ENCODE measurements at places on chromosomes 4 and X. TPM values are rescaled to one million over a fixed set of nuclear protein-coding genes. Genes with fewer than 3 reads are reported as not detected.

SMPX gene
- not detected for total RNA-seq

- DNase-seq: no peak
- no peaks in the 10 kb centered on the region for H3K36me3 ChIP-seq
- no peak overlapping the region for H3K4me3 ChIP-seq
- H3K27ac ChIP-seq: no peak overlapping the region
- H3K4me1 ChIP-seq: peaks cover 5% of the 10 kb centered on the region
- H3K27me3 ChIP-seq: no peaks in the 10 kb centered on the region
Observed at GRCh38 chr4:48436318-48436717, 46.8 kb upstream of the SLC10A4 start.

GRCh38 chr4:117533501-117533900, 448.1 kb upstream of the TRAM1L1 start:
- no peak overlapping the region for H3K27ac ChIP-seq
- no peak for DNase-seq
- H3K36me3 ChIP-seq: no peaks in the 10 kb centered on the region
- H3K4me1 ChIP-seq: no peaks in the 10 kb centered on the region
- no peaks in the 10 kb centered on the region for H3K27me3 ChIP-seq

DNA sequence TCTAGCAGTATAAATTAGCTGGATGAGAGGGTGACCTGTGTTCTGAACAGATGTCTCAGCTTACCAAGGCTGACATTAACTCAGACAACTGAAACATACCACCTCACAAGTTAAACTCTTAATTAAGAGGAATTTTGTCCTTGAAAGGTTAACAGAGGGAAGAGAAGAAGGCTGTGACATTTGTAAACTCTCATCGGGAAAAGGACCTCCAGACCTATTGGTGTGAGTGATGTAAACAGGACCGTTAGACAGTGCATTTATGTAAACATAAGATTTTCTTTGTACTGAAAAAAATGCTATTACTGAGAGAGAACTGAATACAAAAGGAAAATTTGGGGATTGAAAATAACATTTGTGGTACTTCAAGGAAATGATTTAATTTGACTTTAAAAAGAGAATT, 308.4 kb upstream of the DIAPH2 start:
- no peaks in the 10 kb centered on the region for H3K27me3 ChIP-seq
- H3K4me3 ChIP-seq: no peak overlapping the region
- no peaks in the 10 kb centered on the region for H3K4me1 ChIP-seq
- no peaks in the 10 kb centered on the region for H3K36me3 ChIP-seq

GRCh38 chr4:156201050-156201449, 247.4 kb upstream of the CTSO start:
- DNase-seq: no peak
- H3K27me3 ChIP-seq: no peaks in the 10 kb centered on the region
- no peaks in the 10 kb centered on the region for H3K36me3 ChIP-seq
- no peaks in the 10 kb centered on the region for H3K4me1 ChIP-seq
- H3K4me3 ChIP-seq: no peak overlapping the region

- no peak for DNase-seq
- no peaks in the 10 kb centered on the region for H3K4me1 ChIP-seq
- no peaks in the 10 kb centered on the region for H3K27me3 ChIP-seq
- no peak overlapping the region for H3K4me3 ChIP-seq
- no peaks in the 10 kb centered on the region for H3K36me3 ChIP-seq
Observed at GRCh38 chr4:22686141-22686540, 6.6 kb upstream of the GBA3 start.

GRCh38 chr4:117545039-117545438, 459.7 kb upstream of the TRAM1L1 start:
- no peak for DNase-seq
- H3K36me3 ChIP-seq: no peaks in the 10 kb centered on the region
- no peak overlapping the region for H3K27ac ChIP-seq
- H3K4me3 ChIP-seq: no peak overlapping the region
- no peaks in the 10 kb centered on the region for H3K27me3 ChIP-seq
- no peaks in the 10 kb centered on the region for H3K4me1 ChIP-seq

DNA sequence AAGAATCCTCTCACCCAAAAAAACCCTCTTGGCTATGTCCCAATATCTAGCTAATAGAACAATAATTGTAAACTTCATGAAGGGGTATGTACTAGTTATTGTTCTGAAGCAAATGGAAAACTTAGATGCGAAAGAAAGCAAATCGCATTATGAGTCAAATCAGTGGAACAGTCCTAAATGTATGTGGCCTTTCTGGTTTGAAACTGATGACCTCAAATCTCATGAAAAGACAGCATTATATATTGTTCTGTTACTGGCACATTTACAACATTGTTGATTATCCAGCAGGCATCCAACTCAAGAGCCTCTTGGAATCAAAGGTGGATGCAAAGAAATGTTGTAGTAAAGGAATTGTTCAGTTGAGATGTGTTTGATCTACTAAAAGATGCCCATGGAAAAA, 34.7 kb downstream of the CSN3 start:
- no peaks in the 10 kb centered on the region for H3K36me3 ChIP-seq
- no peaks in the 10 kb centered on the region for H3K4me1 ChIP-seq
- DNase-seq: no peak
- H3K4me3 ChIP-seq: no peak overlapping the region

DNA sequence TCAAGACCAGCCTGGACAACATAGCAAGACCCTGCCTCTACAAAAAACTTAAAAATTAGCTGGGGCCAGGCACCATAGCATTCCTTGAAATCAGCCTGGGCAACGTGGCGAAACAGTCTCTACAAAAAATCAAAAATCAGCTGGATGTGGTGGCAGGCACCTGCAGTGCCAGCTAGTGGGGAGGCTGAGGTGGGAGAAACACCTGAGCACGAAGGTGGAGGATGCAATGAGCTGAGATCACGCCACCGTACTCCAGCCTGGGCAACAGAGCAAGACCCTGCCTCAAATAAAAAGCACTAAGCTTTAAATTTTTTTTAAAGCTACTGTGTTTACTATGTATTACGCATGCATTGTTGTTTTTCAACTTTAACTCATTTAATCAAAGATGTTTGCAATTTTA, 3.2 kb downstream of the RPL9 start:
- H3K36me3 ChIP-seq: peaks cover 51% of the 10 kb centered on the region
- H3K4me1 ChIP-seq: peaks cover 26% of the 10 kb centered on the region
- no peak overlapping the region for H3K27ac ChIP-seq
- no peaks in the 10 kb centered on the region for H3K27me3 ChIP-seq
- DNase-seq: no peak

- no peaks in the 10 kb centered on the region for H3K36me3 ChIP-seq
- no peak overlapping the region for H3K27ac ChIP-seq
- H3K4me1 ChIP-seq: no peaks in the 10 kb centered on the region
- H3K27me3 ChIP-seq: no peaks in the 10 kb centered on the region
- H3K4me3 ChIP-seq: no peak overlapping the region
Observed at GRCh38 chr4:112410364-112410763, 105.6 kb downstream of the NEUROG2 start.

DNA sequence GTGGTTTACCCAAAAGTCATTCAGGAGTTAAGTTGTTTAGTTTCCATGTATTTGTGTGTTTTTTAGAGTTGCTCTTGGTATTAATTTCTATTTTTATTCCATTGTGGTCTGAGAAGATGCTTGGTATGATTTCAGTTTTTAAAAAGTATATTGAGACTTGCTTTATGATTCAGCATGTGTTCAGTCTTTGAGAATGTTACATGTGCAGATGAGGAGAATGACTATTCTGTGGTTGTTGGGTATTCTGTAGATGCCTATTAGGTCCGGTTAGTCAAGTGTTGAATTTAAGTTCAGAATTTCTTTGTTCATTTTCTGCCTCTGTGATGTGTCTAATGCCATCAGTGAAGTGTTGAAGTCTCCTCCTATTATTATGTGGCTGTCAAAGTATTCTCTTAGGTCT, 249.4 kb downstream of the ARHGAP10 start:
- no peak overlapping the region for H3K27ac ChIP-seq
- no peaks in the 10 kb centered on the region for H3K36me3 ChIP-seq
- H3K4me1 ChIP-seq: no peaks in the 10 kb centered on the region
- H3K27me3 ChIP-seq: no peaks in the 10 kb centered on the region

DNA sequence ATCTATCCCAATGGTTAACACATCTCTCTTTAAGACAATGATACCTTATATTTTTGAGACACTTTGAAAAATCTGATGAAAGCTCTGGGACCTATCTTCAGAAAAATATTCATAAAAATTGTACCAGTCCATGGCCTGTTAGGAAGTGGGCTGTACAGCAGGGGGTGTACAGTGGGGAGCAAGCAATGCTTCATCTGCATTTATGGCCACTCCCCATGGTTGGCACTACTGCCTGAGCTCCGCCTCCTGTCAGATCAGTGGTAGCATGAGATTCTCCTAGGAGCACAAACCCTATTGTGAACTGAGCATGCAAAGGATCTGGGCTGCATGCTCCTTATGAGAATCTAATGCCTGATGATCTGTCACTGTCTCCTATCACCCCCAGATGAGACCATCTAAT, 42.6 kb downstream of the C4orf51 start:
- no peaks in the 10 kb centered on the region for H3K4me1 ChIP-seq
- no peak overlapping the region for H3K4me3 ChIP-seq
- no peaks in the 10 kb centered on the region for H3K27me3 ChIP-seq
- DNase-seq: no peak
- H3K27ac ChIP-seq: no peak overlapping the region

GRCh38 chr4:108365551-108365950, 196.8 kb upstream of the LEF1 start:
- DNase-seq: no peak
- no peaks in the 10 kb centered on the region for H3K36me3 ChIP-seq
- H3K4me1 ChIP-seq: peaks cover 23% of the 10 kb centered on the region
- H3K4me3 ChIP-seq: no peak overlapping the region
- no peaks in the 10 kb centered on the region for H3K27me3 ChIP-seq
- no peak overlapping the region for H3K27ac ChIP-seq

DNA sequence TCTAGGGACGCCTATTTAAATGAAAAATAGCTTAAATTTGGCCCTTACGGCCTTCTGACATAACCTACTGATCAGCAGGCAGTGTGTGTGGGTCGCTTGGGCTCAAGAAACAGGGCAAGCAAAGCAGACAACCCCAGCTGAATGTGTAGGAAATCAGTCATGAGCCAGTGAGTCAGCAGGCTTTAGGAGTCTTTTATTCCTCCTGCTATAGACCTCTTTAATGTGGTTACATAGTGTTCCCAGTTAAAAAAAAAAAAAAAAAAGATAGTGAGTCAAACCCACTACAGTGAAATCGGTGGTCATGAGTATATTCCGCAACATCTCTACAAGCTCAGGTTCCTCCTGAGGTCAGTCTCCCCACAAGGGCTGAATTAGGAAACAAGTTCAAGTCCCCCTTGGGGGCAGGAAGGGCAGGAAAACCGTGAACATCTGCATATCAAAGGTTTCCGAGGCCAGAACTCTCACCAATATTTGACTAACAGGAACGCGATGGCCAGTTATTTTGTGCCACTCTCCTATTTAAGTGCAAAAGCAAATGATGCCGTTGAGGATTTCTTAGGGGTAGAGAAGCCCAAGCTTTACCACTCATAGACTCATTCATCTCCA, 32.7 kb downstream of the ACSL1 start:
- DNase-seq: no peak
- no peak overlapping the region for H3K27ac ChIP-seq
- no peaks in the 10 kb centered on the region for H3K36me3 ChIP-seq
- no peaks in the 10 kb centered on the region for H3K27me3 ChIP-seq
- H3K4me1 ChIP-seq: peaks cover 15% of the 10 kb centered on the region

DNA sequence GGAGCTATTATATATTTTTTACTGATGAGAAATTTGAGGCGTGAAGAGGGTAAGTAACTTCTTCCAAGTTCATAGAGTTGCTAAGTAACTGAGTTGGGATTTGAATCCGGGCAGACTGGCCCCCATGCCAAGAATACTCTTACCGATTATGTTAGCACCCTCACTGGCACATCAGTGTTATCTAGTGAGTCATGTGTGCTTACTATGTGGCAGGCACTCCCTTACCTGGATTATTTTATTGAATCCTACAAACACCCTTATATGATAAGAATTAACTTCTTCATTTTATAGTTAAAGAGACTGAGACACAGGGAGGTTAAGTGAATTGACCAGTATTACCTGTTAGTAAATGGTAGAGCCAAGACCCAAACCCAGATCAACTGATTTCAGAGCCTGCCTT, 20.9 kb downstream of the MTHFD2L start:
- DNase-seq: no peak
- no peaks in the 10 kb centered on the region for H3K4me1 ChIP-seq
- H3K27ac ChIP-seq: no peak overlapping the region
- no peaks in the 10 kb centered on the region for H3K27me3 ChIP-seq
- H3K36me3 ChIP-seq: no peaks in the 10 kb centered on the region
- H3K4me3 ChIP-seq: no peak overlapping the region

GRCh38 chr4:173009129-173009823, 159.3 kb upstream of the GALNT7 start:
- no peak for DNase-seq
- no peaks in the 10 kb centered on the region for H3K36me3 ChIP-seq
- no peaks in the 10 kb centered on the region for H3K27me3 ChIP-seq
- H3K4me1 ChIP-seq: no peaks in the 10 kb centered on the region
- H3K27ac ChIP-seq: no peak overlapping the region

DNA sequence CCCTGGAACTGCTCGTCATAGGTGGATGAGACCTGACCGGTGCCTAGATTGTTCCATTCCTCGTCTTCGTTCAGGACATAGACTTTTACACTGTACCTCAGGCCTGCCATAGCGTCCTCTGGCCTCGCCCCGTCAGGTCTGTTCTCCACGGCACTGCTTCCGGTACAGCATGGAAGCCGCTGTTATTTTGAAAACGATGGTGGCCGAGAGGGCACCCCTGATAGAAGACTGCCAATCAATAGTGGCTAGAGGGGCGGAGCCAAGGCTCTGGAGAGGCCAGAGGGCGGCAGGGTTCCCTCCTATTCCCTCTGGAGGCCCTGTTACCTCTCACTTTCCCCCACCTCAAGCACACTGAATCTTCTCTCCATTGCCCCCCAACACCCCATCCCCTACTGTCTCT, at the start of gene PPP4R3C:
TSS of gene PPP4R3C (minus strand) at position 155 of the 400 bp plus-strand sequence. CDS start at position 110, 45 bp downstream.
- no peaks in the 10 kb centered on the region for H3K27me3 ChIP-seq
- H3K4me1 ChIP-seq: no peaks in the 10 kb centered on the region
- no peak for DNase-seq

GRCh38 chr4:54014666-54015160, 49.7 kb downstream of the CHIC2 start:
- no peaks in the 10 kb centered on the region for H3K36me3 ChIP-seq
- H3K27ac ChIP-seq: no peak overlapping the region
- no peak for DNase-seq
- no peak overlapping the region for H3K4me3 ChIP-seq
- no peaks in the 10 kb centered on the region for H3K27me3 ChIP-seq

DNA sequence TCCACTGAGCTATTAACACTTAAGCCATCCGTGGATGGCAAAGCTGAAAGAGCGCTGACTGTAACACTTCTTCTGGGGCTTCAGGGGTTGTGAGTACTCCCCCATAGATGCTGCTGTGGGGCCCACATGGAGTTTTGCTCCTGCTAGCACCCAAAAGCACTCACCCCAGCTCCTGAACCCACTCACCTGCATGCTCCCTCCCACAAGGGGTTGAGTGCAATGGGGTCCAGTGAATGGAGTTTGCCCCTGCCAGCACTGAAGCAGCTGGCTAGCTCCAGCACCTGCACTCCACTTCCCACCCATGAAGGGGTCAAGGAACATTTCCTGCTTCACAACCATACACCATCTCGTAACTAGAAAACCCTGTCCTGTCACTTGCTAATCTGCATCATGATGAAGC, 78.9 kb downstream of the IL21 start:
- no peaks in the 10 kb centered on the region for H3K36me3 ChIP-seq
- no peak overlapping the region for H3K4me3 ChIP-seq
- H3K4me1 ChIP-seq: peaks cover 17% of the 10 kb centered on the region
- no peak overlapping the region for H3K27ac ChIP-seq
- no peaks in the 10 kb centered on the region for H3K27me3 ChIP-seq

Data from CD8-positive, alpha-beta memory T cell (primary cell).